Lung (tissue), 17 donors: ENCODE measurements at places on chromosomes 5 and 9. TPM values are rescaled to one million over a fixed set of nuclear protein-coding genes. Genes with fewer than 3 reads are reported as not detected.

Gene HACD4
- 15.2 TPM for total RNA-seq

Gene ACOT12
- not detected for total RNA-seq

Gene SCGB3A2
- 305 TPM for total RNA-seq

Gene ZBTB26
- 4.0 TPM for total RNA-seq

Gene SAXO1
- total RNA-seq = 0.40 TPM

Gene EXOC3
- 61.0 TPM for total RNA-seq

Gene CORO2A
- total RNA-seq = 22.3 TPM

Gene FST
- 2.0 TPM for total RNA-seq

Gene MARVELD2
- 25.6 TPM for total RNA-seq

Gene ANKRD18A
- total RNA-seq = 2.7 TPM
